ENCODE measurements at places on chromosomes 6 and 20. TPM values are rescaled to one million over a fixed set of nuclear protein-coding genes. Genes with fewer than 3 reads are reported as not detected.

SNAP25 gene
- total RNA-seq, result not detected

SPTLC3 gene
- 7.3 TPM for total RNA-seq

PCMT1 gene
- 127 TPM for total RNA-seq

FNDC1 gene
- not detected for total RNA-seq

MBOAT1 gene
- total RNA-seq, result 35.2 TPM

F13A1 gene
- not detected for total RNA-seq

EYA2 gene
- 12.3 TPM for total RNA-seq

FNDC11 gene
- total RNA-seq, result 0.43 TPM

LKAAEAR1 gene
- total RNA-seq, result not detected

SLC35F1 gene
- under 0.01 TPM for total RNA-seq

SMOC2 gene
- total RNA-seq, result 0.14 TPM

DEFB119 gene
- total RNA-seq, result not detected

ADGRF5 gene
- total RNA-seq, result not detected

NECAB3 gene
- total RNA-seq, result 8.2 TPM

MAPK14 gene
- 44.4 TPM for total RNA-seq

NKAIN4 gene
- total RNA-seq, result 2.7 TPM

FGD2 gene
- total RNA-seq, result 0.07 TPM

PNPLA1 gene
- total RNA-seq, result 0.36 TPM

HLA-DQA2 gene
- total RNA-seq, result not detected

OPN5 gene
- total RNA-seq, result not detected

All from nasal cavity respiratory epithelium epithelial cell of viscerocranial mucosa (primary cell).